ENCODE measurements at places on chromosomes 3 and 15.

DNA sequence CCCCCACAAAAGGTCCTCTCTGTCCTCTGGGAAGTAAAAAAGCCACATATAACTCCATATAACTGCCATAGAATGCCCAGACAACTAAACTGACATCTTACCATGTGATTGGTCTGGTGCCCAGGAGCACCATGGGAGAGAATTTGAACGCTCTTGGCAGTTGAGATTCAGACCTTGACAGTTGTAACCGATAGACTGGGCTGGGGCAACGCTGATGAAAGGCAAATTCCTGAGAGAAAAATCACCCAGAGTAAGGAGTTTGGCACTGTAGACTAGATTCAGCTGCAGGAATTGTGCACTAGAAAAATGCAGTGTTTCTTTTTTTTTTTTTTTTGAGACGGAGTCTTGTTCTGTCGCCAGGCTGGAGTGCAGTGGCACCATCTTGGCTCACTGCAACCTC, 240.5 kb downstream of the SOX2 start:
- DNase-seq: no peak

- DNase-seq: no peak
Measured at GRCh38 chr15:66783314-66783713, 81.3 kb downstream of the SMAD6 start.

- DNase-seq: no peak
Measured at GRCh38 chr3:69368129-69368741, 17.7 kb downstream of the FRMD4B start.

DNA sequence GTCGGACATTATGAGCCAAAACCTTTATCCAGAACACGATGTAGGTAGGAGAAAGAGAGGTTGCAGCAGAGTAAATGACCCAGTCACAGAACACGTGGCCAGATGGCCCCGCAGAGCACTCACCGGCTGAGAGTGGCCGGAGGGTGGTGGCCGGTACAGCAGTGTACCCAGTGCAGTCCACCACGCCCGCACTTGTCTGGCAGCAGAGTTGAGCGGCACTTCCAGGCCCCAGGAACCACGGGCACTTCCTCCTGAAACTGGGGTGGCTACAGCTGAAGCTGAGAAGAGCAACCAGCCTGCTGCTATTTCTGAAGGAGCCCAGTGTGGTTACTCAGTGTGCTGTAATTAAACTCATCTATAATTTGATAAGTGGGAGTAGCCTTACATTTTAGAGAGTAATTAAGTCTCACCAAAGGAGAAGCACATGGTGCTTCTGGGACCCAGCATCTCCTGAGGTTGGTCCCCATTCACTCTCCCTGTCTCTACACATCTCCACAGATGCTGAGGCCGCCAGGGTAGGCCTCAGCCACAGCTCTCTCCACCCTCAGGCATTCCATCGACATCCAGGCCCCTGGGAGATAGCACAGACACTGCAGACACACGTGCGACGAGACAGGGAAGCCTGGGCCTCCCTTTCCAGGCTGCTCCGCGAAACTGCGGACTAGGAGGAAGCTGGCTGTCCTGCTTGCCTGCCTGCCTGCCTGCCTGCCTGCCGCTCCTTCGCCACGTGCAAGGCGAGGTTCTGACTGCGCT, 49.8 kb downstream of the BDH1 start:
- DNase-seq: no peak

DNA sequence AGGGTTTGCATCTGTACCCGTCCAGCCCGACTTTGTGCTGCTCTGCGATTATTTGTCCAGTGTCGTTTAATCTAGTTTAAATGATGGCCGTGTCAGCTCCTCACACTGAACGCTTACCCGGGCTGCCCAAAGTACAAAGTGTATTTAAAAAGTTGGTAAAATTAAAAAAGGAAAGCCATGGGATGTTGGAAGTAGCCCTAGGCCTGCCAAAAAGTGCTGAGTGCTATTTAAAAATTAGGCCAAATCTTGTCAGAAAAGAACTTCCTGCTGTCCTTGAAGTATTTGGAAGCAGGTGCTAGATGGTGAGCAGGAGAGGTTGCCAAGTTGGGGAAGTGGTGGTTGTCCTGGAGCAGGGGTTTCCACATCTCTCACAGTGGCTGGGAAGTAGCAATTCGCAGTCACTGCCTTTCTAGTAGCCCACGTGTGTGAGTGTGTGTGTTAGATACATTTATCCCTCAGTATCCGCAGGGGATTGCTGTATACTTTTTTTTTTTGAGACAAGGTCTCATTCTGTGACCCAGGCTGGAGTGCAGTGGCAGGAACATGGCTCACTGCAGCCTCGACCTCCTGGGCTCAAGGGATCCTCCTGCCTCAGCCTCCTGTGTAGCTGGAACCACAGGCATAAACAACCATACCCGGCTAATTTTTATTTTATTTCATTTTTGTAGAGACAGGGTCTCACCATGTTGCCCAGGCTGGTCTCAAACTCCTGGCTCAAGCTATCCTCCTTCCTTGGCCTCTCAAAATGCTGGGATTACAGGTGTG, 664 bp downstream of the PPCDC start:
- DNase-seq: no peak

GRCh38 chr3:933326-933725, 159.5 kb upstream of the CNTN6 start:
- DNase-seq: no peak
